ENCODE measurements at places on chromosomes 6 and 20. TPM values are rescaled to one million over a fixed set of nuclear protein-coding genes. Genes with fewer than 3 reads are reported as not detected.

DNA sequence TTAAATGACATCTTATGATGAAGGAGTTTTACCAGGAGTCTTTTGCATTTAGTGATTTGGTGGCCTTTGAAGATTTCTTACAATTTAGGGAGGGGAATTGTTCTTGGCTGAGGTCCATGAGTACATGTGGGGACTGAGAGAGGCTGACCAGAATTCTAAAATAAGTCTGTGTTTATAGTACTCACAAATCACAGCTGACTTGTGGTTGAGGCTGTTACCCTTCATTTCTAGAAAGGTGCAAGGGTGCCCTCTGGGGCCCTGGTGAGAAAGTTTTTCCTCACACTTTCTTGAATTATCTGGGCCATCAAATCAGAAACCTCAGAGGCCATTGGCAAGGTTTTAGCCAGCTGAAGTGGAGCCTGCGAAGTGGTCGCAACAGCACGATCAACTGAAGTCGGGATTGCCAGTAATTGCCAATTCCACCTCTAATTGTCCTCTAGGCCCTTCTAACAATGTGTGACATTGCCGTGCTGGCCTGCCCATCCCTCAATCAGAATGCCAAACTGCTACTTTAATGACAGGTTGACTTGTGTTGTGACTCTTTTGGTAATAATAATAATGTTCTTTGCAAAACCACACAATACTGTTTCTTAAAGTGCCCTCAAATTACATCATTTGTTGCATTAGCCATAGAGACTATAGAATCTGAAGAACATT lies 221.6 kb downstream of the OGFRL1 start:
- H3K4me1 ChIP-seq, result no peaks in the 10 kb centered on the region
- no peak overlapping the region for H3K27ac ChIP-seq
- DNase-seq, result peak; percentile 46
- H3K4me3 ChIP-seq, result no peak overlapping the region
- H3K36me3 ChIP-seq, result no peaks in the 10 kb centered on the region
- H3K27me3 ChIP-seq, result no peaks in the 10 kb centered on the region

GRCh38 chr6:152552616-152553209 lies 84.4 kb downstream of the SYNE1 start:
- no peaks in the 10 kb centered on the region for H3K4me1 ChIP-seq
- no peak overlapping the region for H3K27ac ChIP-seq
- H3K27me3 ChIP-seq, result no peaks in the 10 kb centered on the region

GRCh38 chr6:16089232-16090062 lies 39.4 kb upstream of the MYLIP start:
- no peak overlapping the region for H3K27ac ChIP-seq
- H3K4me1 ChIP-seq, result no peaks in the 10 kb centered on the region
- no peaks in the 10 kb centered on the region for H3K27me3 ChIP-seq
- no peak for DNase-seq
- no peaks in the 10 kb centered on the region for H3K36me3 ChIP-seq
- H3K4me3 ChIP-seq, result no peak overlapping the region

- no peak for DNase-seq
- no peak overlapping the region for H3K27ac ChIP-seq
- no peak overlapping the region for H3K4me3 ChIP-seq
These were observed 124.1 kb upstream of the SPACA1 start for GRCh38 chr6:87923389-87924050.

GRCh38 chr6:38599261-38599660 lies 40.5 kb downstream of the BTBD9 start:
- no peaks in the 10 kb centered on the region for H3K27me3 ChIP-seq
- DNase-seq, result no peak
- H3K4me1 ChIP-seq, result no peaks in the 10 kb centered on the region
- no peaks in the 10 kb centered on the region for H3K36me3 ChIP-seq
- no peak overlapping the region for H3K4me3 ChIP-seq
- H3K27ac ChIP-seq, result no peak overlapping the region

Gene TXLNB
- 0.06 TPM for total RNA-seq

DNA sequence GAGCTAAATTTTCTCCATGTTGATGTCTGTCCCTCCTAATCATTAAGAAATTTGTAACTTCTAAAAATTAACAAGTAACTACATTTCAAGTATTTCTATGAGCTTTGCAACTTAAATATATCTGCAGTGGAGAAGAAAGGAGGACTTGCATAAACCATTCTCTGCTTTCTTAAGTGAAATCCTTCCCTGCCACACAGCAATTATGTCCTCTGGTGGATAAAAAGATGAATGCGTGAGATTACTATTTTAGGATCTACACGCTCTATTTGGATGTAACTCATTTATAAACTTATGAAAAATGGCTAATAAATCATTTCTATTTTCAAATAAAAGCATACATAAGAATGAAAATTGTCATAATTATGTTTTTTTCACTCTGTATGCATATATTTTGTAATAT lies 338.0 kb upstream of the PTCHD4 start:
- no peak overlapping the region for H3K4me3 ChIP-seq
- no peak for DNase-seq

- no peaks in the 10 kb centered on the region for H3K4me1 ChIP-seq
- H3K36me3 ChIP-seq, result no peaks in the 10 kb centered on the region
- no peak overlapping the region for H3K4me3 ChIP-seq
- no peaks in the 10 kb centered on the region for H3K27me3 ChIP-seq
- no peak overlapping the region for H3K27ac ChIP-seq
These were observed 123.4 kb downstream of the MAFB start for GRCh38 chr20:40565682-40566040.

- H3K27ac ChIP-seq, result peak overlapping the region; percentile 55
- no peaks in the 10 kb centered on the region for H3K36me3 ChIP-seq
- peaks cover 49% of the 10 kb centered on the region for H3K4me1 ChIP-seq
- H3K4me3 ChIP-seq, result peak overlapping the region; percentile 70
These were observed 717 bp downstream of the MRPL14 start for GRCh38 chr6:44126320-44127149.

Gene PRDM1
- 0.37 TPM for total RNA-seq

Gene USP49
- 30.7 TPM for total RNA-seq

Gene VWA7
- 0.34 TPM for total RNA-seq

DNA sequence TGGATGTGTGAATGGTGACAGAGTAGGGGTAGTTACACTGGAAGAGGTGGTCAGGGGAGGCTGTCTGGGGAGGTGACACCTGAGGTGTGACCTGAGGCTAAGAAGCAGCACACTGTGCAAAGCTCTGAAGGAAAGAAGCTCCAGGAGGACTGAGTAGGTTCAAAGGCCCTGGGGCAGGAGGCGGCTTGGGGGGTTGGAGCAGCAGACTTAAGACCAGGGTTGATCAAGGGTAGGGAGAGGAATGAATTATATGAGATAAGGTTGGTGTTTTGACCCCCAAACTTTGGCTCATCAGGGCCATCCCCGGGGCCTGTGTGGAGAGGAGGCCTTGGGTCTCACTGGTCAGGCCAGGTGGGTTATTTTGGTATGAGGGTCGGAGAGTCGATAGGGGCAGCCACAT lies 166.1 kb downstream of the GRM4 start:
- peaks cover 7% of the 10 kb centered on the region for H3K4me1 ChIP-seq
- H3K27ac ChIP-seq, result no peak overlapping the region
- DNase-seq, result no peak
- no peaks in the 10 kb centered on the region for H3K36me3 ChIP-seq
- H3K4me3 ChIP-seq, result no peak overlapping the region

DNA sequence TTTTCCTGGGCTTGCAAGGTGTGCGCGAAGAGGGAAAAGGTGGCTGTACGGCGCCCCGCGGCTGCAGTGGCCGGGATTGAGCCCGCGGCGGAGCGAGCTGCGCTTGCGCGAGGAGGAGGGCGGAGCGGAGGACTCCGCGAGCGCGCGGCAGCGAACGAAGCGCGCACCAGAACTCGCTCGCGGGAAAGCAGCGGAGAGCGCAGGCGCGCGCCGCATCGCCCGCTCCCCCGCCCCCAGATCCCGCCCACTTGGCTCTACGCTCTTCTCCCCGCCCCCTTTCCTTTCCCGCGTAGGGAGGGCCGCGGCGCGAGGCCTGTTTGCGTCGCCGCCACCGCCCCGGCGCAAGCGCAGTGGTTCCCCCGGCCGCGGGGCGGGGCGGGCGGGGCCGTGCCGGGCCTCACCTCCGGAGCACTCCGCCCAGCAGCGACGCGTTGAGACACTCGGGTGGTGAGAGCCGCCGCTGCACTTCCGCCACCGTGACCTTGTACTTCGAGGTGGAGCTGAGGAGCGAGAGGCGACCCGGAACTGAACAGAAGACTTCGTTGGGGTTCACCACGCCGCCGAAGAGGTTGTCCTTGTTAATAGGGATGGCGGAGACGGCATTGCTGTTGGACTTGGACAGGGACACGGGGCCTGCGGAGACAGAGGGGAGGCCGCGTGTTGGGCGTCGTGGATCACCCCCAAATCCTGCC lies 10.6 kb downstream of the TFAP2A start:
- H3K27me3 ChIP-seq, result peaks cover 98% of the 10 kb centered on the region
- H3K4me3 ChIP-seq, result peak overlapping the region; percentile 50
- no peaks in the 10 kb centered on the region for H3K4me1 ChIP-seq
- no peaks in the 10 kb centered on the region for H3K36me3 ChIP-seq
- DNase-seq, result peak; percentile 99
- no peak overlapping the region for H3K27ac ChIP-seq

Gene SAMD3
- total RNA-seq, result 2.0 TPM

- H3K4me3 ChIP-seq, result no peak overlapping the region
- no peak for DNase-seq
- no peak overlapping the region for H3K27ac ChIP-seq
These were observed 77.2 kb downstream of the TMEM242 start for GRCh38 chr6:157246048-157246630.

- H3K4me3 ChIP-seq, result no peak overlapping the region
- no peak for DNase-seq
- no peaks in the 10 kb centered on the region for H3K4me1 ChIP-seq
These were observed 28.9 kb upstream of the FAM83D start for GRCh38 chr20:38897267-38897666.

DNA sequence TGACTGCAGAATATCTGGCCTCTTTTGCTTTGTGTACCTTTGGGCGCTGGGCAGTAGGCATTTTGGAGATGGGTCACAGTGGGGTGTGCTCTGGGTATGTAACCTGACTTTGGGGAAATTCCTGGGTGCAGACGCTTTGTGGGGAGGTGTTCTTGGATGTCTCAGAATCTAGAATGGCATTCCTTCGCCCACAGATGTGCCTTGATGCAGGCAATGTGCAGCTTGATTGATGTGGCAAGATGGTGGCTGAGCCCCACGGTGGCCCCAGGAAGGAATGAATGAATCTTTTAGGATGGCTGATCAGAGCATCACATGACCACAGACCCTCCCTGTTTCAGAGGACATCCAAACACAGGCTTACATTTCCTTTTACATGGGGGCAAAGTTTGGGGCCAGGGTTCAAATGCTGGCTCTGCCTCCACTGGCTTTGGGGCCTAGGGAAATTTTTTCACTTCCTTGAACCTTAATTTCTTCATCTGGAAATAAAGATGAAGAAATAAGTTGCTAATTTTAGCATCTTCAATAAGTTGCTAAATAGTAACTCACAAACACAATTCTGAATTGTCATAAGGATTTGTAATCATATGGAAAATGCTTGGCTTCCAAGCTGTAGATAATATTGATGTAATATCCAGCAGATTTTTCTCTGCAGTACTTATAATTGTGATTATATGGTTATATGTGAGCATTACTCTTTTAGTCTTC lies 5.6 kb downstream of the PPP1R16B start:
- peaks cover 14% of the 10 kb centered on the region for H3K4me1 ChIP-seq
- H3K36me3 ChIP-seq, result no peaks in the 10 kb centered on the region
- no peak for DNase-seq
- H3K27ac ChIP-seq, result no peak overlapping the region
- H3K27me3 ChIP-seq, result peaks cover 66% of the 10 kb centered on the region
- no peak overlapping the region for H3K4me3 ChIP-seq

Gene LY6G6F
- not detected for total RNA-seq

- H3K27me3 ChIP-seq, result no peaks in the 10 kb centered on the region
- no peak for DNase-seq
- no peak overlapping the region for H3K27ac ChIP-seq
These were observed 27.4 kb upstream of the SIM1 start for GRCh38 chr6:100491952-100492670.

Measured in neural progenitor cell (in vitro differentiated cells).